Left lung (tissue), 14 donors: ENCODE measurements at places on chromosomes 7 and 10. TPM values are rescaled to one million over a fixed set of nuclear protein-coding genes. Genes with fewer than 3 reads are reported as not detected.

DNA sequence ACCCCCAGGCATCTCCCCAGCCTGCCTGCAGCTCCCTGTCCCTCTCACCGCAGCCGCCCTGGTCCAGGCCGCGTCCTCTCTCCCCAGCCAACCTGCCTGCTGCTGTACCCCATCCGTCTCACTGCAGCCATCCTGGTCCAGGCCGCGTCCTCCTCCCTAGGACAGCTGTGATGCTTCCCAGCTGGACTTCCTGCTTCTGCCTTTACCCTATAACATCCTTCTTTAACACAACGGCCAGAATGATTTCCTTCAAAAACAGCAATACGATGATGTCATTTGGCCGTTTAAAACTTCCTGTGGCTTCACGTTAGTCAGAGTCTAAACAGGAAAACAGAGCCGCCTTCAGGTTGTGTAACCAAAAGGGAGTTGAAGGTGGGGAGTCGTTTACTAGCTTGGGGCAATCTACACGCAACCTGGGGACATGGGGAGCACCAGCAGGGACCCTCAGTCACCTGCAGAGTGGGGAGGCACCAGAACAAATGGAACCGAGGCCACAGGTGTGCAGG is 32.2 kb upstream of the ZFAND2A start:
- peak; percentile 45 for DNase-seq

GRCh38 chr7:84529480-84530205 is 335.1 kb upstream of the SEMA3A start:
- DNase-seq = no peak

DNA sequence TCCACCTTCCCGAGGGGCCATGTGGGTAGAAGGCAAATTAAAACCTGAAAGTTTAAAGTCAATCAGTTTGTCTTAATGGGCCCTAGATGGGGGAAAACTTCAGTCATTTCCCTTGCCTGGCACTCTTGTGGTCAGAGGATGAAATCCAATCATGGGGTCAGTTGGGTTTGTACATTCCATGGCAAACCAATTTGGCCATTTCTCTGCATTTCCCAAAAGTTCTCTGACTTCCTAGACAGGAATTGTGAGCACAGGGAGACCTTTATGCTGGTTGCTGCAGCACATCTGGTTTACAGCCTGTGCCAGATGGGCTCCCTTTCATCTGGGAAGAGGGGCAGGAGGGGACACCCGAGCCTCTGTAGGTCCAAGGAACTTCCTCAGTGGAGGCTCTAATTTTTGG is 113.0 kb downstream of the CYP26A1 start:
- DNase-seq = no peak

GRCh38 chr7:69640216-69640615 is 41.9 kb downstream of the AUTS2 start:
- DNase-seq = no peak

DNA sequence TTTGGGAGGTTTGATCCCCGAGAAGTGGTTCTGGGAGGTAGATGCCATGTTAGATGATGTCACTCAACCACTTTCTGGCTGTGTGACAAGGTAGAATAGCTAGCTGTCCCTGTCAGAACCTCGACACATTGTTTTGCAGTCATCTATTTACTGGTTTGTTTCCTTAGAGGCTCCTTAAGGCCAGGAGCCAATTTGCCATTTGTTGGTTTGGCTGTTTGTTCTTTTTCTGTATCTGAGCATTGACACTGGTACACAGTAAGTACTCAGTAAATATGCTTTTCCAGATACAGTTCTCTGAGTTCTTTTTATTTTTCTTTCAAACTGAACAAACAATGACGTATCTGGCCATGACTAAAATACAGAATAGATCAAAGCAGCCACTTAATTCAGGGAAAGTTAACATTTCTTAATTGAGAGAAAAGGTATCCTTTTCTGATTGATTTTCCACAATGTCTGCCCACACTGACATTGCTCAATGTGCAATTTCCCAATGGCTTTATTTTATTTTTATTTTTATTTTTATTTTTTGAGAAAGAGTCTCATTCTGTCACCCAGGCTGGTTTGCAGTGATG is 121.6 kb downstream of the SPAG6 start:
- DNase-seq = no peak

GRCh38 chr10:132175907-132176581 is 10.7 kb upstream of the DPYSL4 start:
- DNase-seq = no peak

GRCh38 chr7:74455291-74455804 is 1.6 kb downstream of the GTF2IRD1 start:
- no peak for DNase-seq

DNA sequence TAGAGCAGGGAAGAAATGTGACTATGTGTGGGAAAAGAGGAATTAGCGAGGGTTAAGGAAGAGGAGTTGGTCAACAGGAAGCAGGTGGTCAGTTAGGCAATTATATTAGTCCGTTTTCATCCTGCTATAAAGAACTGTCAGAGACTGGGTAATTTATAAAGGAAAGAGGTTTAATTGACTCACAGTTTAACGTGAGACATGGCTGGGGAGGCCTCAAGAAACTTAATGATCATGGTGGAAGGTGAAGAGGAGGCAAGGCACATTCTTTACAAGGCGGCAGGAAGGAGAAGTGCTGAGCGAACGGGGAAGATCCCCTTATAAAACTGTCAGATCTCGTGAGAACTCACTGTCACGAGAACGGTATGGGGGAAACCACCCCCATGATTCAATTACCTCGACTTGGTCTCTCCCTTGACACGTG is 35.0 kb downstream of the RAMP3 start:
- DNase-seq = no peak

DNA sequence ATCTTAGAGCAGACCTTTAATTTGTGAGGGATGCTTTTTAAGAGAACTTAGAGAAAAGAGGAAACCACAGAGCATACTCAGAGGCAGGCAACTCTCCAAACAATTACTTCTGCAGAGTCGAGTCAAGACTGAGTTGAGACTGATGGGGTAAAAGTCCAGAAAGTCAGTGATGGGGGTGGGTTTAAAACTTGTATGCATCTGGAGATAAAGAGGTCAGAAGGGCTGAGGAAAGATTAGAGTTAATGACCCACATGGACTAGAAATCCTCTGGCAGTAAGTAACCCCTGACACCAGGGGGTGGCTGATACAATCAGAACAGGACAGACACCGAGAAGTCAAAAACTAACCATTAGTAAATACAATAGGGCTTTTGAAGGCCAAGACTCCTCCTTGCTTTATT is 42.4 kb upstream of the SEPTIN7 start:
- no peak for DNase-seq

GRCh38 chr10:12902135-12902572 is 99.4 kb downstream of the CCDC3 start:
- no peak for DNase-seq

DNA sequence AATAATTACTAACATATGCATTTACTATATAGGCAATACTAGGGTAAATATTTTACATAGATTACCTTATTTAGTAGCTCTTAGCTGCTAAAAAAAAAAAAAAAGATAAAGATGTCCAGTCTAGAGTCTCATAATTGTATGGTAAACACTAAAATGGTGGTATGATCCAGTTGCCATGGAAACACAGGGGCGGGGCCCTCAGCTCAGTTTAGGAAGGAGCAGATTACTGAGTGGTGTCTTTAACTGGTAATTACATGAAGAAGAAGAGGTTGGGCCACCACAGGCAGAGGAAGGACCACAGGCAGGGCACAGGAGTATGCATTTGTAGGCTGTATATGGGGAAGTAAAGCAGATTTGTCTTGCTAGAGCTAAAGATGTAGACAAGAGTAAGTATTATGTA is 43.7 kb downstream of the ITGB8 start:
- DNase-seq = no peak

DNA sequence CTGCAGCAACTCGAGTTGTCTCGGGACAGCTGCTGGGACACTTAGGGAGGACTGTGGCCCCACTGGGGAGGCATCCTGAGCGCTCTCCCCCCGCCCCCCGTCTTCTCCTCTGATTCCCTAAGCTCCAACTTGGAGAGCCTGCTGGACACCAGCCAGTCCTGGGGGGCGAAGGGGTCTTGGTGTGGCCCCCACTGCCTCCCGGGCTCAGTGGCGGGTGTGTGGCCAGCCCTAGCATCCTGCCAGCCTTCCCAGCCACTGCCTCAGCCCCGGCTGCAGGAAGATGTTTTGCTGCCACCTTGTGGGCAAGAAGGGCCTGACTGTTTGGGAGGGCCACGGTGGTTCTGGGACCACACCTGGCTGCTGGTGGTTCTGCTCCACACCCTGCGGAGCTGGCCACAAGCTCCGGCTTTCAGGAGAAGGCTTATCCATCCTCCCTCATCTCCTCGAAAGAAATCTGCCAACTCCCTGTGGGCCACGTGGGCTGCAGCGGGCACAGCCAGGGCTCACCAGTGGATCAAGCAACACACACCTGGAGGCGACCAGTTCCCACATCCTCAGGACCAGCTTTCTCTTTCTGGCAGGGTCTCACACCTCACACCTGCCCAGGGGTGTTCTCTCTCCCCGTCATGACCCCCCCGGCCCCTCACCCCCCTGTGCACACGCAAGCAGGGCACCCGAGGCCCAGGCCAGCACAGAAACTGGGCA is 24.8 kb downstream of the AGAP3 start:
- no peak for DNase-seq

DNA sequence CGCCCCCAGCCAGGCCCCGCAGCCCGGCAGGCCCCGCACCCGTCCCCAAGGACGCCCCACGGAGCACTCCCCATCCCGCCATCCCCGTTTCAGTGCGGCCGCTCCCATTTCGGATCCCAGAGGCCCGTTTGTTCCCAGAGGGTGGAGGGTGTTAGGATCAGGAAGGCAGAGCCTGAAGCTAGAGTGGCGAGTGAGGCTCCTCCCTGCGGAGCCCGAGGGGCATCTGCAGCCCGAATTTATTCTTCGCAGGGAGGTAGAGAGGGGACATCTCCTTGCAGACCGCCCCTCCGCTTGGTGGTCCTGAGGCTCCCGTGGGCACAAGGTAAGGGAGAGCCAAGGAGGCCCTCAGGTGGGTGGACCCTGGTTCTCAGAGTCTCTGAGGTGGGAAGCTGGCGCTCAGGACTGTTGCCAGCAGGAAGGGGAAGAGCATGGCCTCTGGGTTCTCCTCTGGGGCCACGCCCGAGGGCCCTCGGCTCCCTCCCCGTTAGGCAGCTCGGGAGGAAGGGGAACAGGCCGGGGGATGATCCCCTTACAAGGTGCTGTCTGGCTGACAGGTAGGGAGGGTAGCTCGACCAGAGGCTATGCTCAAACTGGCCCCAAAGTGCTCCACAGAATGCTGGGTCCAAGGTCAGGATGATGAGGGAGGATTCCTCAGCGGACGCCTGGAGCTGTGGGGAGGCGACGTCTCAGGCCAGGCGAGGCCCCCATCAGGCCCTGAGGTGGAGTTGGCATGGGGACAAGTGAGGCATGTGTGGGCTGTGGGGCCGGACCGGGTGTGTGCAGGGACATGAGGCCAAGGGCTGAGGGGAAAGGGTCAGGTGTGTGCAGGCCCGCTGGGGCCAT is 17.4 kb downstream of the POLL start:
- DNase-seq = no peak

DNA sequence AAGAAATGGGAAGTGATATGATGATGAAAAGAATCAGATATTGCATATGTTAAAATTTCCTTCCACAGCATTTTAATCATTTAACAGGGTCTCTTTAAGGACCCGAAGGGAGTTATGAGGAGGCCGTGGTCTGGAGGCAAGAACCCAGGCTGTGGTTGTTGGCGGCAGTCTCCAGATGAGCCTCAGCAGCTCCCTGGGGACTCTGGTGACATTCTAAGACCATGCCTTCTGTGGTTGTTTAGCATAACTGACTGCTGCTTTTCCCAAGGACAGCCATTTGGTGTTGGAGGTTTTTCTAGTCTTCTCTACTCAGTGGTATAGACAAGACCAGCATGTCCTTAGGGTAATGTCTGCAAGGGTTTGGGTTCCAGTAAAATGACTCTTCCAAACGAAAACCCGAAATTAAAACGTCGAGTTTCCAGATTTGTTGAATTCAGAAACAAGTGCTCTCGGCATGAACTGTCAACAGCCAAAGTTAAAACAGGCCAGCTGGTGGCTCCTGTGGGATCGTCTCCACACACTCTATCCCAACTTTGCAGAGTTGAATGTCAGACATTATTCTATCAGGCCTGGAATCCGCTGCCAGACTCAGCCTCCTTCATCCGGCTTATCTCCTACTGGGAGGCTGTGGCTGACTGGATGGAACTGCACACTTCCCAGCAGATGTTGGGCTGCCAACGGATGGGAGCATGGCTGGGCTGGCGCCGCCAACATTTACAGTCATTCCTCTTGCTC is 183.1 kb downstream of the TAX1BP1 start:
- no peak for DNase-seq

- no peak for DNase-seq
These were observed 9.3 kb upstream of the TET1 start for GRCh38 chr10:68550747-68551411.

GRCh38 chr7:51289623-51290303 is 26.8 kb downstream of the COBL start:
- no peak for DNase-seq

DNA sequence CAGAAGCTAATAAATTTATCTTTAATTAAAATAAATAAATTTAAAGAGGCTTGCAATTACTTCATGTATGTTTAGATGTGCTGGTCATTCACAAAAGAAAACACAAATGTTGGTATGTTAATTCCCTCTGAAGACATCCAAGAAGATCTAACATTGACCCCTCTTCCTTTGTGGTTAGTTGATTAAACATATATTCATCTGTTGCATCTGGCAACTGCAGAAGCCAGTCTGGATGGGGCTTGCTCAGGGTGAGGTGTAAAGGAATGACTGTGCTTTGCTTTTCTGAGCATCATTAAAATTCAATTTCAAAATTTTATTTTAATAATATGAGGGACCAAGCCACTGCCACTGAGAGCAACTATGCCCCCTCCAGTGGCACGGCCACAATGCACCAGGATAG is 36.4 kb upstream of the FERD3L start:
- DNase-seq = no peak

DNA sequence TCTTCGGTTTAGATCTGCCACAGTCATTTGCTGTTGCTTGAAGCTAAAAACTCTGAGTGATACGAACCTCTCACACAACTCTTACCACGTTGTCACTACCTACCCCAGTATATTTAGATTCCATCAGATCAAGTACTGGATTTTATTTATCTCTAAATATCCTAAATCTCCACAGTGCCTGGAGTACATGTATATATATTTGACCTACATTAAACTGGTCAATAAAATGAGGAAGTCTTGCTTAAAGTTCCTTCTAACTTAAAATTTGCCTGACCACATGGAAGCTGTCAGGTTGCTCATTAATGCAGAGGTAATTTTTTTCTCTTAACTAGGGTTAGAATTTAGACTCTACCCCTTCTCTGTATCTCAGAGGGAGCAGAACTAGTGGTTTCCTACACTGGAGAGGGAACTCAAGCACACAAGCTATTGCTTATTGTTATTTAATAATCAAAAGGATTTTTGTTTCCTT is 3.1 kb upstream of the MACC1 start:
- DNase-seq = no peak

- no peak for DNase-seq
These were observed 40.1 kb downstream of the KCNH2 start for GRCh38 chr7:150937848-150938561.

VPS37D gene
- 7.6 TPM for polyA plus RNA-seq

AMPH gene
- polyA plus RNA-seq = 12.5 TPM

UNC5B gene
- polyA plus RNA-seq = 19.0 TPM

TMEM213 gene
- polyA plus RNA-seq = 1.1 TPM

FAM237B gene
- polyA plus RNA-seq = 0.27 TPM
